ENCODE measurements at places on chromosomes 3 and 15.

GRCh38 chr3:56269755-56270535 lies 198.3 kb downstream of the ERC2 start:
- DNase-seq, result no peak

- DNase-seq, result no peak
Measured at GRCh38 chr3:132135628-132136333, 101.0 kb upstream of the CPNE4 start.

GRCh38 chr3:31791090-31791430 lies 190.0 kb downstream of the OSBPL10 start:
- no peak for DNase-seq

DNA sequence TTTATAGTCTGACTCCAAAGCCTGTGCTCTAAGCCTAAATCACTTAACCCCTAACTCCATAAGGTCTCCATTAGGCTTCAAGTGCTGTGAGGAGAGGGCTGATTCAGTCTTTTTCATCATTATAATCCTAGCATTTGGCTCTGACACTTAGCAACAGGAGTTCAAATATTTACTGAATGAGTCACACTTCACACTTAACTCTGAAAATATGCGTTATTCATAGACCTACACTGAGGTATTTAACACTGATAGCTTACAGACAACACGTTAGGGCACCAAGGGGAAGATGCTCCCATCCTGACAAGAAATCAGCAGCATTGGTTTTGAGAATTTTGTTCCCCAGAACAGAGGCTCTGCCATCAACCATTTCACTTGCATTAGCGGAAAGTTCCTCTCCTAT lies 53.5 kb downstream of the MSL2 start:
- DNase-seq, result no peak

DNA sequence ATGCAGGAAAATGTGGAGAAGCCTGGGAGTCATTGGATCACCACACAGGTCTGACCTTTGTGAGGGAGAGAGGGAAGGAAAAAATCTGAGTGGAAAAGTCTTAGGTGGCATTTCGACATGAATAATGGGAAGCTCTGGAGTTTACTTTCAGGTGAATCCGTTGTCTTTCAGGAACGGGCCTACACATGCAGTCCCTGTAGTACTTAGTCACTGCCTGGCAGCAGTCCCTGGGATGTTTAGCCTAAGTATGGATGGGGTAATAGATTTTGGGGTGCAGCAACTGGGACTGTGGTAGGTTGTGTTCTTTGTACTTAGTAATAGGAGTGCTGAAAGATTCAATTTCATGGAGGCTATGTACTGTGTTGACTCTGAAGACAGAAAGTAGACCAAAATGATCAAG lies 227.5 kb upstream of the EPHA3 start:
- DNase-seq, result no peak

DNA sequence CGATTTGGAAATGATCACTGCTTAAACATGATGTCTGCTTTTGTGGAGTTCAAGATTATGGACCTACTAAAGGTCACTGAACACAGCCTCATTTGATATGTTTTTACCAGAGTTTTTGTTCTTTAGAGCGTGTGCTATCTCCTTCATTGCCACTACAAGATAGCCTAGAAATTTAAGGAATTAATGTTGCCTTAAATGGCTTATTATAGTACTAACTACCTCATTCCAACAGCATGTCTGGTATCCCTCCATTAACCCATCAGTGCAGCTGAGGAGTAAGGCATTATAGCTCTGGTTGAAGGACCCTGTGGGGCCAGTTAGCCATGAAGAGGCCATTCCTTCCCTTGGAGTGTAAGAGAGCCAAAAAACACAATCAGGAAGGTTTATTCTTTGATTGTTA lies 2.3 kb upstream of the FAM43A start:
- DNase-seq, result no peak

GRCh38 chr3:98972720-98973119 lies 71.2 kb upstream of the DCBLD2 start:
- DNase-seq, result no peak

DNA sequence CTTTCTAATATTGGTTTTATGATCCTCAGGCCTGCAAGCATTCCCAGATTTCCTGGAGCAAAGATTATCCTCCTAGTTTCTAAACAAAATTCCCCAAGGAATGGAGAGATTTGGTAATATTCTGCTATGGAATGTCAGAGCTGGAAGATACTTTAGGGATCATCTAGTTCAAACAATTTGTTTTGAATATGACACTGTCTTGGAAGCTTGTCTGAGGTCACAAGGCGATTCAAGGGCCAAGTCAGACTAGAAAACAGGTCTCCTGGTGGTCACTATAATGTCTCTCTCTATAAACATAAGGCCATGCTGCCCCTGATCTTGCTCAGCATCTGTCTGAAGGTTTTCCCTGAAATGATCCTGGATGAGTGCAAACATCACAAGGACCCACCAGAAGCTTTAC lies 143.4 kb upstream of the BCL6 start:
- DNase-seq, result no peak

DNA sequence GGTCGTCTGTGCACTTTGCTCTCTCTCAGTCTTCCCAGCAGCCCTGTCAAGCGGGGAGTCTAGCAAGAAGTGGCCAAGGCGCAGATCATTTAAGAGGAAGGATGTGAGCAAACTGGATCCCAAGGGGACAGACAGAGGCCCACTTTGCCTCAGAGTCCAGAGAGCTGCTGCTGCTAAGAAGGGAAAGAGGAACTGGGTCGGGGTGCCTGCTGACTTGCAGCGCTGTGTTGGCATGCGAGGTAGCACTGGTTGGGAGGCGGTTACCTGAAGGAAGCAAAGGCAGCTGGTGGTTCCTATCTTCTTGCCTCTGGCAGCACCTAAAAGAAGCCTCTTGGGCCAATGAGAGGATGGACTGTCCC lies 28.1 kb downstream of the SMAD3 start:
- no peak for DNase-seq

DNA sequence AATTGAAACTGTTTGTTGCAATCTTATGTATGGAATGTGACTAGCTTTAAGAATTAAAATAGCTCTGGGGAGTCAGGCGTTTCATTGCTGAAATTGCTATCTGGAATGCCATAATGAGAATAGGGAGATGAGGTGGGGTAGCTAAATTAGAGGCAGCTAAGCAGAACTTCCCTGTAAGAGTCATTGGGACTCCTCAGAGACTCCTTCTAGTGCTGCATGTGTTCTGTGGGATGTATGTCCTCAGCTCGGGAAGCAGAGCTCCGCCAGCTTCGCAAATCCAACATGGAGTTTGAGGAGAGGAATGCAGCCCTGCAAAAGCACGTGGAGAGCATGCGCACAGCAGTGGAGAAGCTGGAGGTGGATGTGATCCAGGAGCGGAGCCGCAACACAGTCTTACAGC lies 57.4 kb downstream of the HMG20A start:
- no peak for DNase-seq

DNA sequence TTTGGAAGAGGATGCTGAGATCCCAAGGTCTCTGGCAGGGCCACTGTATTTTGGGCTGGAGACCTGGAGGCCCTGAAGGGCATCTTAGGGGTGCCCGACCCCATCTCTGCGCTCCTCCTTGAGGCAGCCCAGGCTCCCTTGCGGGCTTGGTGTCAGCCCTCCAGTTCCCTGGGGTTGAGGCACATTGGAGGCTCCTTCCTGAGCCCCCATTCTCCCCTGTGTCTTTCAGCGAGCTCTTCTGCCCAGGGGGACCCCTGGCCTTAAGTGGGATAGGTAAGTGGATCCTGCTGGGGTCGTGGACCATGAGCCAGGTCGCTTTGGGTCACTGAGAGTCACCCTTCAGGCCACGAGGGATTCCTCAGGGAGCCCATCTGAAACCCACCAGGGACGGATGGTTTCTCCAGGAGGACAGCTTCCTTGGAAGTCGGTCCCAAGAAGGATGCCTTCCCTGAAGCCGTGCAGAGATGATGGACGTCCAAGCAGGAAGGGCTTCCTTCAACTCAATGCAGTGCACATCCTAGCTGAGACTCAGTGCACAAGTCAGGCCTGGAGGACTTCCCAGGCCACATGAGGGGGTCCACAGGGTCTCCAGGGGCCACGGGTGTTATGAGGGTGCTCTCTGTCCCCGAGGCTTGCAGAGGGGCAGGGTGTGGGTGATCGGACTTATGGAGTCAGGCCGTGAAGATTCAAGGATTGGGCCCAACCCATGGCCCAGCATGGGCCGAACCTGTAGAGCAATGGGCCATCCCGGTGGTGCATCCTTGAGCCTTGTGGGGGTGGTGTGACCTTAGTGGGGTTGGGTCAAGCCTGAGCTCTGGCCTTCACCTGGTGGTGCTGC lies 224.3 kb downstream of the SNRPN start:
- DNase-seq, result no peak

- no peak for DNase-seq
Measured at GRCh38 chr15:68239025-68239424, 9.5 kb upstream of the CLN6 start.

GRCh38 chr3:42662037-42662812 lies 8.7 kb downstream of the ZBTB47 start:
- DNase-seq, result no peak

- no peak for DNase-seq
Measured at GRCh38 chr15:68377766-68378165, 54.2 kb downstream of the ITGA11 start.

- no peak for DNase-seq
Measured at GRCh38 chr3:131605916-131606315, 103.1 kb upstream of the MRPL3 start.

DNA sequence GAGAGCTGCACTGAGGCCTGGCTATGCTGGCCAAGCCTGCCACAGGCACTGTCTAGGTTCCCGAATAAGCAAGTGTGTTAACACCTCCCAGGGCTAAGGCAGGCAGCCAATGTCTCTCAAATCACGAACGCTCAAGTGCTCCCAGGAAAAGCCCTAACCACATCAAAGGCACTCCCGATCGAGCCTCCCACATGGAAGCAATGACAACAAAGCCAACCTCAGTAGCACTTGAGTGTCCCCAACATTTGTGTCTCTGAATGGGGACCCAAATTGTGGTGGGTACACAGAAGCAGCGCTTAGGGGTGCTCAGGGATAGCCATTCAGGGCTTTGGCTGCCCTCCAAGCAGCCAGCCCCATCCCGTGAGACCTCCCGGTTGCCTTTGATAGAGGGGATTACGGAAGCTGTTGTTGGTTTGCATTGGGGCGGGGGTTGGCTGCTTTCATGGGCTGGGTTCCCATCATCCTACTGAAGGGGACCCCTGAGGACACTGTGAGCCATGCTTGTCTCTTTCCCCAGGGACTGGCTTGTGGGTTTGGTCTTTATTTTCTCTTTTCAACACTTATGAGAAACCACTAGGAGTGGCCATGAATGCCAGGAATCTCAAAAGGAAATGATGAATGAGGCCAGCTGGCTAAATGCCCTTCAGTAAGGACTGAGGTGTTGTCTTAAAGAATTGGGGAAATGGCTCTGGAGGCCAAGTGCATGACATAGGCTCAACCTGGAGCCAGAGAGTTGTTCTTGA lies 234.1 kb upstream of the FEZF2 start:
- DNase-seq, result no peak

DNA sequence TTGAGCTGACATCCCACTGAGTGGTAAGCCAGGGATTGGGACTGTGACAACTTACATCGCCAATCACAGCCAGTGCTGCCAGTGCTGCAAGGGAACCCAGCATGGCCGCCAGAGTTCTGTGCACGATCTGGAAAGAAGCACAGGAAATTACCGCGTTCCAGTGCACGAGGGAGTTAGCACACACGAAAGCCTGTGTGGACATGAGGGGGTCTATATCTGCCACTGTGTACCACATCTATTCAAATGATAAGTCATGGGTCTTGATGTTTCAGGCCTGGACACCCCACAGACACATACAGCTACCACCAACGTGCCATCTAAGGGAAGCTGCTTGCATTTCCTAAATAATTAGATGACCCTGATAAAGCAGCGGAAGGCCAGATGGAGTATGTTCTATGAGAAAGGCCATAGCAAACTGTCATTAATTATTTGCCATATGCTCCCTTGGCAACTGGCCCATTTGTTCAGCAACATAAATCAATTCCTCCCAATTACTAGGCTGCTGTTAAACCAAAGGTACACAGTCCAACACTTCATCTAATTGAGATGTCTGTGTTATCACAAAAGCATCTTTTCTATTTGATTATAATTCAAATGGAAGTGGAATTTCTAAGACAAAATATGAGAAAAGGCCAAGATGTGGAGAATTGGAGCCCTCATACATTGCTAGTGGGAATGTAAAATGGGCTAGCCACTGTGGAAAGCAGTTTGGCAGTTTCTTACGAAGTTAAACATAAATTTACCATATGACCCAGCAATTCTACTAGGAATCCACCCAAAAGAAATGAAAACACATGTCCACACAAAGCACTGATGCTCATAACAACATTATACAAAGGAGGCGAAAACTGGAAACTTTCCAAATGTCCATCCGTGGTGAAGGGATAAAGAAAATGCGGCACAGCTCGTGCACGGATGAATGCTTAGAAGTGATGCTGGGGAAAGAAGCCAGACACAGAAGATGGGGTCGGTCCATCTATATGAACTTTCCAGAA lies 108.3 kb downstream of the OCA2 start:
- DNase-seq, result no peak

- no peak for DNase-seq
Measured at GRCh38 chr3:183281126-183281797, 28.2 kb downstream of the B3GNT5 start.

- no peak for DNase-seq
Measured at GRCh38 chr3:3860235-3860634, 61.0 kb downstream of the LRRN1 start.

- no peak for DNase-seq
Measured at GRCh38 chr3:148654433-148654832, 43.3 kb upstream of the AGTR1 start.

DNA sequence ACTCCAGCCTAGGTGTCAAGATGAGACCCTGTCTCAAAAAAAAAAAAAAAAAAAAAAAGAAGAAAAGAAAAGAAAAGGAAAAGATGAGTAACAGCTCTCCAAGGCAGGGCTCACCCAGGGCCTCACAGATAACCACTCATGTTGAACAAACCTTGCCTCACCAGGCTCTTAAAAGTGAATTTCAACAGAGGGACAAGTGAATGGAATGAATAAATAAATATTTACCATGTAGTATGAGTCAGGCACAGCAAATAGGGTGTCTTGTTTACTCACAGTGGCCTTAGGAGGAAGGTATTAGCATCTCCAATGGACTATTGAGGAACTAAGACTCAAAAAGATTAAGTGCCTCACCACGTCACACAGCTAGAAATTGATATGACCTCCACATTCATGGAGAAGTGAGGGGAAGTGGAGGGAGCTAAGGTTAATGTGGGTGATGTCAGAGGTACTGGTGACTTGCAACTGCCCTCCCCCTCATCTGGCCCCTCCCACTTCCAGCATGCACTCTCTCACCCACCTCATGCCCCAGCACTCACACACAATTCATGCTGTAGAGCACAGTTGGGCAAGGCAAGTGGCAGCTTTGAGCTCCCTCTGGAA lies 255.5 kb downstream of the UACA start:
- no peak for DNase-seq

Data from T follicular helper cell (primary cell).